ENCODE measurements at places on chromosomes 1 and 21.

DNA sequence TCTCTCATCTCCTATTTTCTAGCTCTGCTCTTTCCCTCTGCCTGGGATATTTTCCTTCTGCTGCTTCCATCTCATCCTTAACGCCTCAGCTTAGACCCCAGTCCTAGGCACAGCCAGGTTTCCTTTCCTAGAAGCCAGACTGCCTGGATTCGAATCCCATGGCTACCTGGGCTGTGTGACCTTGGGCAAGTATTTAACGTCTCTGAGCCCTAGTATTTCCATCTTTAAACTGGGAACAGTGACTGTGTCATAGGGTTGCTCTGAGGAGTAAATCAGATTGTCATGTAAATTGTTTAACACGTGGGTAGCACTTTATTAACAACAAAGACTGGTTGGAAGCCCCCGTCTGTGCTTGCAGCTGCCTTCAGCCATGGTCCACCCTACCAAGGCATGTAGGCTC lies 18.4 kb downstream of the DHRS3 start:
- DNase-seq = no peak

GRCh38 chr1:180057883-180058396 lies 96.7 kb upstream of the QSOX1 start:
- no peak for DNase-seq

GRCh38 chr1:183589874-183590243 lies 400 bp downstream of the NCF2 start:
- DNase-seq = no peak

DNA sequence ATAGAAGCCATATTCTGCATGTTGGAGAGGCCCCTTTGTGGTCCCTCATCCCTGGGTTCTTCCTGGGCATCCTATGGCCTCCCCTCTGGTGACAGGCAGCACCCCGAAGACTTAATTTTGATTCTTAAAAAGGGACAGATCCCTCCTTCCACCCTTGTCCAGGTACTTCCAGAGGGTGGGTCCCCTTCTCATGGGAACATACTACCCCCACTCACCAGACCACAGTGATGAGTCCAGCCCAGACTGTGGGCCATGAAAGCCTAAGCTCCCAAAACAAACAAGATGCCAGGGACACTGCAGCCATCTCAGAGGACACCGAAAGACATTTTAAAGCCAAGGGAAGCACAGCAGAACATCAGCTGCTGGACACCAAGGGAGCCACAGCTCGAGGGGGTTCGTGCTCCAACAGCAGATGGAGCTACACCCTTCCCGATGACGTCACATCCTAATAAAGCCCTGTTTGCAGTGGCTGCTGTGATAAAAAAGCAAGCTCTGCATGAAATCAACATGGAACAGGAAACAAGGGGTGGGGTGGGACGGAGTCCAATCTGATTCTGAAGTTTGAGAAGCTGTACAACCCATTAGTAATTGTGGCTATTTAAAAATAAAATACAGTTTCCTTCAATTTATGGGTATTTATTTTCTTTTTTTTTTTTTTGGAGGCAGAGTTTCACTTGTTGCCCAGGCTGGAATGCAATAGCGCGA lies 32.4 kb downstream of the GNB1 start:
- DNase-seq = no peak

DNA sequence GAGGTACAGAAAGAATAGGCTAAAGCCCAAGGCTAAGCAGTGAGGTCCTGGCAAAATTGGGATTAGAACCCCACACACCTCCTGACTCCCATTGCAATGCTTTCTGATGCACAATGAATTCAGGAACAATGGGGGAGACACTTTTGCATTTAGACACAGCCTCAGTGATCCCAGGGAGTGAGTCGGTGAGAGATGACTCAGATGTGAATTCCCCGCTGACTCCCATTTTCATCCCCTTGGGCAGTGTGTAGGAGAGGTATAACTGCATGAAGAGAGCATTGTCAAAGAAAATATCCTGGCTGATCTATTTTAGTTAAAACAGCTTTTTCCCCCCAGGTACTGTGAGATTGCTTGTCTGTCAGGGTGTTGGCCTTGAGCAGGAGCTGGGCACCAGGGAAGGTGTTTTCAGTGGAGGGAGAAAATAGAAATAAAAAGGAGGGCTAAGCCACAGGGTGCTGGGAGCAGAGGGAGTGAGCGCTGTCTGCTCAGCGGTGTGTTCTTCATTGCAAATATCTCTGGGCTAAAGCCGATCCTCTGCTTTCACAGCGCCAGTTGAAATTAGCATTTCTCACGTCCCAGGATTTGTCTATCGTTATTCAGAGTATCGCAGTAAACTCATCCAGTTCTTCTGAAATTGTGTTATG lies 247.7 kb upstream of the PTBP2 start:
- DNase-seq = no peak

DNA sequence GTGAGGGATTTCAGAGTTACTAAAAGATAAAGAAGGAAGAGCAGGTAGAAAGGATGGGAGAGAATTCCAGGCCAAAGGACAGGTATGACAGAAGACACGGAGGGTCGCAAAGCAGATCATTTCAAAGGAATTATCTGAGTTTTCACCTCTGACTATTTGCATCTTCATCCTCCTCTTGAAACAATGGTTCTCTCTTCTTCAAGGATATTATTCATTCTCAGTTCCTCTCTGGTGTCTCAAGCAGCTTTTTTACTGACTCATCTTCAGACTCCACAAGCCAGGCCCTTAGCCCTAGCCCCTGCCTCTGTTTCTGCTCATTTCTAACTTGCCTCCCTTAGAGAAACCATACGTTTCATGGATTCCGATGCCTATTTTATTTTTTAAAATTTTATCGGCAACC lies 15.0 kb downstream of the DDX59 start:
- DNase-seq = no peak

GRCh38 chr21:14527696-14528652 lies 18.1 kb downstream of the SAMSN1 start:
- DNase-seq = no peak

DNA sequence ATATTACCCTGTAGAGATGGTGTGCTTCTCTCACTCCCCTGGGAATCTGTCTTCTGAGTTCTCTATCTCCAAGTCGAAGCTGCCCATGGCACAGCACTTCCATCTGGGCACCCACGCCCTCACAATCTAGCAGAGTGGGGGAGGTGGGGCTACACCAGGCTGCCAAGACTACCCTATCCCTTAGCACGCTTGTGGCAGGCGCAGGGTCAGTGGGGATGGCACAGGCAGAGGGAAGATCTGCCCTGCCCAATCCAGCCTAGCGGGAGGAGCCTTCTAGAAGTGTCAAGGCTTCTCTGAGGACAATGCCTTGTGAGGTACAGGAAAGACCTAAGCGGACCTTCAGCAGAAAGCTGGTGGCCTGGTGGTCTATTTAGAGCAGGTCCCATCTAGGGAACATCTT lies 49.1 kb downstream of the DMAP1 start:
- no peak for DNase-seq

GRCh38 chr1:64038119-64038518 lies 165.3 kb upstream of the UBE2U start:
- no peak for DNase-seq

GRCh38 chr1:112692681-112693080 lies 14.2 kb downstream of the RHOC start:
- no peak for DNase-seq

DNA sequence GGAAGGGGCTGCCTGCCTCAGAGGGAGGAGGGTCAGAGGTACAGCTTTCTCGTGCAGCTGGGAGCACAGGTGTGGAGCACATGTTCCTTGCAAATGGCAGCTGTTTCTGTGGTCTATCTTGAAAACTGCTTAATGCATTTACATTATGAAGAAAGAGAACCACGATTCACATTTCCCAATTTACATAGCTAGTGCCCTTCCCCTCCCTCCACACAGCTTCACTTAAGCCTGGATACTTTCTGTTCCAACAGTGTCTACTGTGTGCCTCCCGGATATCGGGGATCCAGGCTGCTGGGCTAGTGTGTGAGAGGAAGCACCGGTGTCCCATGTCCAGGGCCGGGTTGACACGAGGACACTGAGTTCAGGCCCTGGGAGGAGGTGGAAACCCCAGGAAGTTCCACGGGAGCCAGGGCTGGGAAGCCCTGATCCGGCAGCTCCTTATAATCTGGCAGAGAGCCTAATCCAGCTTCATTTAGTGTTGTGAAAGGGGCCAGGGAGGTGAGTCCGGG lies 31.6 kb downstream of the TMCC2 start:
- no peak for DNase-seq

GRCh38 chr21:43954042-43954441 lies 58.1 kb upstream of the TRAPPC10 start:
- no peak for DNase-seq

GRCh38 chr1:48680411-48681035 lies 96.2 kb downstream of the BEND5 start:
- DNase-seq = no peak

GRCh38 chr1:63903947-63904610 lies 130.3 kb downstream of the ROR1 start:
- no peak for DNase-seq

DNA sequence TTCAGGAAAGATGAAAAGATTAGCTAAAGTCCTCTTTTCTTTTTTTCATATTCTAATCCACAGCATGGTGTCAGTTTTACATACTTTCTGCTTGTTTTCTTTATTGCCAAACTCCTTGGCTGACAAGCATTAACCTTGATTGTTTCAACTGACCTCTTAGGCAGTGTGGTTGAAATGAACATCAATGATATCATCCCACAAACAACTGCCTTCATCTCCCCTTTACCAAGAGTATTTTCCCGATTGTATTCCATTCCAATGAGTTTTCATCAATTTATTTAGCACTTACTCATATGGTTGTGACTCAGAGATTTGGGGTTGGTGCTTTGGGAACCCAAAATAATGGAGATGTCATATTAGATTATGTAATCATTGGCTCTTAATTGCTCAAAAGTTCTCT lies 71.8 kb downstream of the SPAG17 start:
- DNase-seq = no peak

GRCh38 chr1:117632269-117633067 lies 26.6 kb downstream of the TENT5C start:
- DNase-seq = no peak

- no peak for DNase-seq
Measured at GRCh38 chr1:27348861-27349783, 7.3 kb downstream of the SYTL1 start.

DNA sequence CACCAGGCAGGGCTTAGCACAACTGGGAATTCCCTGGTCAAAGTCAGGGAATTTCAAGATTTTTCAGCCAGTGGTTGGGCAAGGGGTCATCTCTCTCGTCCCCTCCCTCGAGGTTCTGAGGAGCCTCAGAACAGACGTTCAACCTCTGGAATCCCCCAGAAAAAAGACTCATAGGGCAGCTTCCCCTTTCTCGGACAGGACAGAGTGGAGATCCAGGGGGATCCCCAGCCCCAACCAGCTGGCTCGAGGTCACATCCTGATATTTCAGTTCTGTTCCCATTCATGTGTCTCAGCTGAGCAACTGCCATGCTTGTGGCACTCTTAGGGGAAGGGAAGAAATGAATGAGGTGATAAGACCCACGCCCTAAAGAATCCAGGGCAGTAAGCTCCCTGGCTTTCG lies 4.9 kb upstream of the LAD1 start:
- DNase-seq = no peak

DNA sequence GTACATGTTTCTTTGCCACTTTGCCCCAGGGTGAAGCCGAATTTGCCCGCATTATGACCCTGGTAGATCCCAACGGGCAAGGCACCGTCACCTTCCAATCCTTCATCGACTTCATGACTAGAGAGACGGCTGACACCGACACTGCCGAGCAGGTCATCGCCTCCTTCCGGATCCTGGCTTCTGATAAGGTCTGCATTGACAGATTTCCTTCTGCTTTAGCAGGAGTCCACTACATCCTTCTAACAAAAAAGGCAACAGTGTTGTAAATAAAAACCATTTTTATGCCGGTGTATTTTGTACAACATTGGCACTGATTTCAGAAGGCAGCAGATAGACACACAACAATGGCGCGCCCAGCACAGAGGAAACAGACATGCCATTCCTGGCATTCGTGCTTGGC lies 34.1 kb upstream of the MTR start:
- DNase-seq = no peak

DNA sequence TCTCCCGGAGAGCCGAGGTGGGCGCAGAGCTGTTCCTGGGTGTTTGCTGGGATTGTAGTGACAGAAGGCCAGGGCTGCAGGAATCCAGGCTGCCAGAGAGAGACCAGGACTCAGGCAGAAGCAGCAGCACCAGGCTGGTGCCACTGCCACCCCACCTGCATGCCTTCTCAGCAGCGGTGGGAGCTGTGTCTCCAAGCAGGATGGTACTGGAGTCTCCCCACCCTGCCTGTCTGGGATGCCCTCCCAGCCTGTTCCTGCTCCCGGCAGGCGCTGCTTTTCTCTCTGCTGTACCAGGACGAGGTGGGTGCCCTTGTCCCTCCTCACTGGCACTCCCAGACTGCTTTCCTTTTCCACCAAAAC lies 4.5 kb upstream of the HES4 start:
- no peak for DNase-seq

- no peak for DNase-seq
Measured at GRCh38 chr1:89047734-89048133, 17.3 kb downstream of the GBP1 start.

DNA sequence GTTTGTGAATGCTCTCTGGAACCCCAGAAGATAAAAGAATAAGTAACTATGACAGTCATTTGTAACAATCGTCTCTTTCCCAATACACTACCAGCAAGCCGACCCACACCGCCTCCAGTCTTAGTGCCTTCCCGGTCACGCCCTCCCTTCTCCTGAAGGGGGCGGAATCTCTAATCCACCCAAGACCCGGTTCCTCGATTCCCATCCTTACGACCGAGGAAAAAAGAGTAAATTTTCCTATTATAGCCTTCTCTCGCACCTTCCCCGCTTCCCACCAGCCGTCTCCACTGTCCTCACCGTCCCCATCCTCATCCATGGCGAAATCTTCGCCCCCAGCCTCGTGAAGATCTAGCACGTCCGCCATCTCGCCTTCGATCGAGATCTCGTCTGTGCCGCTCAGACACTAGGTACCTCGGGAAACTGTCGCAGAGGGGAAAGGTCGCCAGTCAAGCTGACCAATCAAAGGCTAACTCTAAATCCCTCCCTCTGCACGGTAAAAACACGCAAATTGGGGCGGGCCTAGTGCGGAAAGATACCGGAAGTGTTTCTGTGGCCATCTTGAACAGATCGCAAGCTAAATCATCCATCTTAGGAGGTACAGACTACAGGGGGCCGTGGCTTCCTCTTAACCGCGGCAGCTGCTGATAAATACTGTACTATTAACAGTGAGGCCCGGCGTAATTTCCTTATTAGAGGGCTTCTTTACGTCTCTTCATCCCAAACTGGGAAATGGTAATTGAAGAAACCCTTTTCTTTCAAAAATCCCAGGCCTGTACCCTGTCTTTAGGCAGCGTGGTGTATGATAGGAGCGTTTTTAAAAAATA lies at the start of gene RBM8A:
Gene RBM8A (minus strand): TSS at position 422 of the 824 bp plus-strand sequence. CDS start 58 bp downstream, at position 364.
- DNase-seq = peak; percentile 86

DNA sequence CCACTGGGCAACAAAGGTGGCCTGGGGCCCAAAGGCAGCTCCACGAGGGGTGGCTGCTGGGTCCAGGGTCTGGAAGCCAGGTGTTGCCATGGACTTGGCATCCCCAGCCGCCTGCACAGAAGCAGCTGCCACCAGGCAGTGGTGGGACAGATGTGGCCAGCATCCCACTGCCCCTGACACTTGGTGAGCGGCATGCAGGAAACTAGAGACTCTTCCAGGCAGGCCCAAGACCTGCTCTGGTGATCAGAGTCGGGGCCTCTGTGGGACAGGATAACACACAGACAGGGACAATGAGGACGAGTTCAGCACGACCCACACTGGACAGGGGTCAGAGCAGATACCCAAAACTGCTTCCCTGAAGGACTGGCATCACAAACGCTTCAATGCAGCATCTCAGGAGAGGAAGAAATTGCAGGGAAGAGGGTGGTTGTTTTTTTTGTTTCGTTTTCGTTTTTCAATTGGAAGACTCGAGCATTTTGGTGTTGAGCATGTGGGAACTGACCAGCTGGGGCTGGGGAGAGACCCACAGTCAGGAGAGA lies 34.1 kb upstream of the RNF187 start:
- no peak for DNase-seq

Measured in stimulated activated CD4-positive, alpha-beta T cell treated with anti-CD3 and anti-CD28 coated beads, Interleukin-15, amount 100 ng/mL, for 1 hour (primary cell).